ENCODE measurements at places on chromosomes 3 and 15. TPM values are rescaled to one million over a fixed set of nuclear protein-coding genes. Genes with fewer than 3 reads are reported as not detected.

Gene NME9
- total RNA-seq, result 2.3 TPM

Gene GATM
- total RNA-seq, result 64.1 TPM

GRCh38 chr3:2655229-2655701 lies 454.9 kb downstream of the IL5RA start:
- DNase-seq, result no peak

Gene TLNRD1
- 14.9 TPM for total RNA-seq

DNA sequence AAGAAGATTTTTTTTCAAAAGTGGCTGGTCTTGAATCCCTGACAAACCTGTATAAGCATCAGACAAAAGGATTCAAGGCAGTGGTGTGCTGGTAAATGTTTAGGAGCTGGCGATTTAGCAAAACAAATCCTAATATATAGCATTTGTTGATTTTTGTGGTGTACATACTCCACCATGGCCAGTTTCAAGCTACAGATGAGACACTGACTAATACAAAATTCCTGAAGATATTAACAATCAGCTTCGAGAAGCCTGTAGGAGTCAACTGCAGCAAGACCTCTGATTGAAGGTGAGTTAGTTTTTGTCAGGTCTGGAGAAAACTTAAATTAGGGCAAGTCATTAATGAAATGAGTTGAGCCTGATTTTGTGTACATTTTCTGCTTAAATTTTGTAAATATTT lies 6.7 kb downstream of the STRIT1 start:
- DNase-seq, result no peak

- no peak for DNase-seq
Measured at GRCh38 chr15:57122080-57122840, 203.8 kb downstream of the TCF12 start.

Gene TTLL13
- 0.69 TPM for total RNA-seq

DNA sequence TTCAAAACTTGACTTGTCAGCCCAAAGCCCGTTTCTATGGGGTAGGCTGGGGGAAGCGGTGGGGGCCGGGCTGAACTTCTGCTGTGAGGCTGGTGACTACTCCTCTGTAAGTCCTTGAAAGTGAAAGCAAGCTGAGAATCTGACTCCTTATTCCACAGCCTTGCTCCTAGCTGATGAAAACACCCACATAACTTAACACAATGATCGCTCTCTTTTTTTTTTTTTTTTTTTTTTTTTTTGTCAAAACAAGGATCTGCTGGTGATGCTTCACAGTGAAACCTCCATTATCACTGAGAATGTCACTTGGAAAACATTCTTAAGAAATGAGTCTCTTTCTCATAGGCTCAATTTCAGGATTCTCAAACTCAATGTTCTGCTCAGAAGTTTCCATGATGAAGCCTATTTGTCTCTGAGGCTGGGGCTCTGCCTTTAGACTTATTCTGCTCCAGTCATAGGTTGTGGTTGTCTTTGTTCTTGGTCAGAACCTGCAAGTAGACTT lies 31.4 kb upstream of the TKT start:
- no peak for DNase-seq

- DNase-seq, result no peak
Measured at GRCh38 chr3:31823184-31823583, 157.9 kb downstream of the OSBPL10 start.

GRCh38 chr3:29215948-29216347 lies 64.9 kb upstream of the RBMS3 start:
- DNase-seq, result no peak

DNA sequence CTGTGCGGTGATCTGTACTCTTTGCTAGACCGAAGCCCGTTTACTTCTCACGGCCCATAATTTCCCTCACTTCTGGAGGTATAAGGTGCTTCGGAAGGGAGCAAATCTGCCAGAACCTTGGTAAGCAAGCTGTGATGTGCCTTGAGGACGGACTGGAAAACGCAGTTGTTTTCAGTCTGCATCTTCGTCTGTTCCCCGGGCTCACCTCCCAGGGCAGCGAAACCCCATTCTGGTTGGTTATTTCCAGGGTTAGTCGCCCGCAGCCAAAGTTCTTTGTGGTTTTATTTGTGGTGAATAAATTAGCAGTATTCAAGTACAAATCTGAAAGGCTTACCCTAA lies 401 bp downstream of the RAMAC start:
- DNase-seq, result no peak

- DNase-seq, result no peak
Measured at GRCh38 chr3:82745544-82745943, 984.1 kb upstream of the GBE1 start.

DNA sequence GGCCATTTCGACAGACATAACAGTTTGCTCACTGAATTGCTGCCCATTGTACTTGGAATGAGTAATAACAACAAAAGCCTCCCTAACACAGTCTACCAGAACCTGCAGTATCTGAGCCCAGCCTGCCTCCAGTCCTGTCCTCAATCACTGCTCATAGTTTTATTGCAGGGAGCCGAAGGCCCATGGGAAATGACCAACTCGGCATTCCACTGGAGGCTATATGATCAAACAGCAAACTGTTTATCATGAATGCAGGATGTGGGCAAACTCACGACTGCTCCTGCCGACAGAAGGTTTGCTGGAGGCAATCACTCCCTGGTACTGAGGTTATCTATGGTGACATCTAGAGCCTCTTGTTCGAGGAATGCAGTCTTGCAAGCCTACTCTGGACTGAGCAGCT lies 46.3 kb downstream of the LSM3 start:
- no peak for DNase-seq

Gene SLC49A4
- 20.0 TPM for total RNA-seq

GRCh38 chr3:70554170-70554569 lies 241.7 kb upstream of the MDFIC2 start:
- DNase-seq, result no peak

DNA sequence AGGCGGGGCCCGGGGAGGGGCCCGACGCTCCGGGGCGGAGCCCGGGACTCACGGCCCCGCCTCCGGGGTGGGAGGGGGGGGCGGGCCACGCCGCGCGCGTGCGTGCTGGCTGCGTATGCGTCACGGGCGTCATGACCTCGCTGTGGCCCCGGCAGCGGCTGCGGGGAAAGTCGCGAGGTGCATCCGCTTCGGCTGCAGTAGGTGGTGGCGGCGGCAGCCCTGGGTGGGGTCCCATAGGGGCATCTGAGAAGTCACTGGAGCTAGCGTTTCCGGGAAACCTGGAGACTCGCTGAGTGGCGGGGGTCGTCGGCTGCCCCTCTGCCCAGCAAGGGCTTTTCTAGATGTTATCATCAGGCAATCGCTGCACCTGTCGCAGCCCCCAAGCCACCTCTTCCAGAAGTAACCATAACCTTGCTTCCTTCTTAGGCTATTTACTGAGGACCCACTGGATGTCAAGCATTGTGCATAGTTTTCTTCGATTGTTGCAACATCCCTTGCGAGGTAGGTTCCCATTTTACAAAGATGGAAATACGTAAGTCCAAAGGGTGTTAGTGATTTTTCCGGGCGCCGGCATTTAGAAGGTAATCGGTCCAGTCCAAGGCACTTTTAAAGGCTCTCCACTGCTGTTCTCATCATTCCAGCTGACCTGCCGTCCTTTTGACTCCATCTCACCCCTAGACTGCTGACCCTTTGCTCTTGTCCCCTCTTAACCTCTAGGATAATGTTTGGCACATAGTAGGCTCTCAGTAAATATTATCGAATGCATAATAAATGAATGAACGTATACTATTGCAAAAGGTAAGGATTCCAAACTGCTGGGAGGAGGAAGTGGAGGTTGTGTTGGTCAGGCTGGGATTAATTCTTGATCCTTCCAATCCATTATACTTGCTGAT lies at the start of gene GDPGP1:
TSS of gene GDPGP1 (plus strand) at position 114 of the 893 bp plus-strand sequence. CDS start 6,700 bp downstream, outside the sequence.
- no peak for DNase-seq

DNA sequence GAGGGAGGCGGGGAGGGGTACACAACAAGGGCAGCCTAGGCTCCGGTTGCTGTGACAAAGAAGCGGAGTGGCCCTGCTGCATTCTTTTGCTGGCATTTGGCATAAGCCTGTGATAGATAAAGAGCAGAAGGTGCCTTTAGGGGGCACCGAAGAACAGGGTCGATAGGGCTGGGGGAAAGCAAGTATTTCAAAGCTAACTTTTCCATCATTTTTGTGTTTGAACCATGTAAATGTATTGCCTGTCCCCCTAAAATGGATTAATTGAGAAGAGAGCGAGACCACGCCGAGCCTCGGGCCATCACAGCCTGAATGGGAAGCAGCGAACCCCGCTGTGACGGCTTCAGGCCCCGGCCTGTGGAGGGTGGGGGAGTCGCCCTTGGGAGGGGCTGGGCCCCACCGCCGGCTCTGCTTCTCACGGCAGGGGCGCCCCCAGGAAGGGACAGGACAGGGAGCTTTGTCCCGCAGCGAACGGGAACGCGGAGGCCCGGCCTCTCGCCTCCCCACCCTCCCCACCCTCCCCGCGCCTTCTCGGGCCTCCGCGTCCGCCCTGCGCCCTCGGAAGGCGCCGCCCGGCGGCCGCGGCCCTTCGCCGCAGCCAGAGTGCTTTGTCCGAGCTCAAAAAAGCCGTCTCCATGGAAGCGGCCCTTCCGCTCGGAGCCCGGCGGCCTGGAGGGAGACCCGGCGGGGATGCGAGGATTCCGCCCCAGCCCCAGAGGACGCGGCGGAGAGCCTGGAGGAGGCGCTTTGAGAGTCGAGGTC lies 32.4 kb upstream of the ALDH1L1 start:
- peak; percentile 56 for DNase-seq

DNA sequence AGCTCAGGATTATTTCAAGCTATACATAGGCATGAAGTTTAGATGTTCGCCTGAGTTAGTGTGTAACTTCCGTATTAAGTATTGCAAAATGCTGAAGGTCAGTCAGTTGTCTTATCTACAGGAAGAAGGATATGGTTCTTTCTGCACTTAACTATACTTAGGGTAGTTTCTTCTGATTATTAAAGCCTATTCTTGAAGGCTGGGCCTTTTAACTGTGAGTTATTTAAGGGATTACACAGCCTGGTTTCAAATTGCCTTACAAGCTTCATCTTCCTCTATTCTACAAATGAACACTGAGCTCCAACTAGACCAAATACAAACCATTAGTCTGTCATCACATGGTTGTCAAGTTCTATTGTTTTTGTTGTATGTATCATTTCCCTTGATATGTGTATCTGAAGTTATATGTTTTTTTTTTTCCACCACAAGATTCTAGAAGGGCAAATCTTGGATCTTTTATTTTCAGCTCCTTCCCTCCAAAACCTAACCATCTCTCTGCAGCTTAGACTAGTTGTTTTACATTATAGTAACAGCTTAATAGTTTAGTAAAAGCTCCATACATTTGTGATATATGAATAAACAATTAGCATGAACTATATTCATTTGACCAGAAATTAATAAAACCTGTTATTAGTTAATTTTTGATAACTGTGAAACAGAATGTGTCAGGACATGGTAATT lies 272.9 kb upstream of the KCNMB2 start:
- no peak for DNase-seq

DNA sequence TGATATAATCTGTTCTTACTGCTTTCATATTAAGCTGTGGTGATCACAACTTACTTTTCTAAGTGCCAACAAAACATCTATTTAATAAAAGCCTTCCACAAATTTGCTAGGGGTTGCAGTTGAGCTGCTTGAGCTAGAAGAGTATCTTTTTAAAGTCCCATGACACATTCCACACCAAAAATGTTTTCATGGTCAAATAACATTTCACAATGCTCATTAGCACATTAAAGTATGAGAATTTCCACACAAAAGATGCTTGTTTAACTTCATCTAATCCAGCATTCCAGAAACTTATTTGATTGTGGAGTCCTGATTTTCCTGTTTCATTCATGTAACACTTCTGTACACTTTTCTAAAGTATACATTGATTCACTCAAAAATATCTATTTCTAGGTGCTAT lies 876.1 kb upstream of the CFAP20DC start:
- DNase-seq, result no peak

DNA sequence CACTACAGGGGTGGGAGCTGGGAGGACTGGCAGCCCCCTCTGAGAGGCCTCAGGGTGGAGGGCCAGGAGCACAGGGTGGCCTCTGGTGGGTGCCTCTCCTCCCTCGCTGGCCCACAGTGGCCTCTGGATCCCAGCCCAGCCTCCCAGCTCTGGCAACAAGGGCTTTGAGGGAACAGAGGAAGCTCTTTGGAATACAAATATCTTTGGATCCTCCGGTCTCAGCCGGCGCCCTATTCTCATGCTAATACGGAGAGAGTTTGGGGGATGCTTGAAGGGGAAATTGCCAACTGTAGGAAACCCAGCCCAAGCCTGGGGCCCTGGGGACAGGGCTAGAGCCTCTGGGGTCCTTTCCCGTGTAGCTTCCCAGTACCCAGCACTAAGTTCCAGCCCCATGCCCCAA lies 33.4 kb upstream of the INSYN1 start:
- DNase-seq, result no peak

Data from progenitor cell of endocrine pancreas (in vitro differentiated cells).